Kidney epithelial cell (primary cell): ENCODE measurements at places on chromosomes 1 and 21.

DNA sequence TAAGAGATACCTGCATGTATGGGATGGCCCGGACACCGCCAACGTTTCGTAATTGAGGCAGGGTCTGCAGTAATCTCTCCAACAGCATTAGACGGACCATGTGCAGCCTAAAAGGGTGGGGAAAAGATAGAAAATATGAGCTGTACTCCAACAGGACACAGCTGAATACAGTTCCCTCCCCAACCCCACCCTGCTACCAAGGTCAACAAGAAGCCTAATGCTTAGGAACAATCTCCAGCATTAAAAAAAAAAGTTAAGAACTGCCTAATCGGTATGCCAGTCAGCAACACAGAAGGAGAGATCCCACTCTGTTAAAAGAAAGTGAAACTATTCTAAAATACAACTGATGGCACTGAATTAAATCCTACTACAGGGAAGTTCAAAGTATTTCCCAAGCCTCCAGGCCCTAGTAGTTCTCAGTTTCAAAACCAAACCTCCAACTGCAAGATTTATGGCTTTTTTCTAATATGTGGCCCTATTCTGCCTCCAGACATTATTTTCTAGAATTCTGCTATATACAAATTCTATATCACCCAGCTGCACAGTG is 81.0 kb downstream of the UBR4 start:
- DNase-seq: no peak

DNA sequence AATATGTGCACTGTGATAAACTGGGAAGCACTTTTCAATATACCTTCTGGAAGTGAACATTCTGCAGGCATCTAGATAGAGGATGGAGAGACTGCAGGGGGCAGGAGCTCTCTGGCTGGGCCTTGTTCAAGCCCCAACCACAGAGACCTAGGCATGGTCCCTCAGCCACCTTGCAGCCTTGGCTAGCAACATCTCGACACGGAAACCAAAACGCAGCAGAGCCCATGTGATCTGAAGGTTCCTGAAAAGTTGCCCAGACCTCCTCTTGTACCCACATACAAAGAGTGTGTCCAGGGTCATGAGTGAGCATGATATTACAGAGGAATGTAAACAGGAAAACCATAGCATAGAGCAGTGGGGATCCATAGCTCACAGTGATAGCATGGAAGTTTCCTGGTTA is 33.1 kb upstream of the SAMD11 start:
- no peak for DNase-seq

GRCh38 chr1:66395202-66396061 is 138.5 kb upstream of the SGIP1 start:
- DNase-seq: no peak

DNA sequence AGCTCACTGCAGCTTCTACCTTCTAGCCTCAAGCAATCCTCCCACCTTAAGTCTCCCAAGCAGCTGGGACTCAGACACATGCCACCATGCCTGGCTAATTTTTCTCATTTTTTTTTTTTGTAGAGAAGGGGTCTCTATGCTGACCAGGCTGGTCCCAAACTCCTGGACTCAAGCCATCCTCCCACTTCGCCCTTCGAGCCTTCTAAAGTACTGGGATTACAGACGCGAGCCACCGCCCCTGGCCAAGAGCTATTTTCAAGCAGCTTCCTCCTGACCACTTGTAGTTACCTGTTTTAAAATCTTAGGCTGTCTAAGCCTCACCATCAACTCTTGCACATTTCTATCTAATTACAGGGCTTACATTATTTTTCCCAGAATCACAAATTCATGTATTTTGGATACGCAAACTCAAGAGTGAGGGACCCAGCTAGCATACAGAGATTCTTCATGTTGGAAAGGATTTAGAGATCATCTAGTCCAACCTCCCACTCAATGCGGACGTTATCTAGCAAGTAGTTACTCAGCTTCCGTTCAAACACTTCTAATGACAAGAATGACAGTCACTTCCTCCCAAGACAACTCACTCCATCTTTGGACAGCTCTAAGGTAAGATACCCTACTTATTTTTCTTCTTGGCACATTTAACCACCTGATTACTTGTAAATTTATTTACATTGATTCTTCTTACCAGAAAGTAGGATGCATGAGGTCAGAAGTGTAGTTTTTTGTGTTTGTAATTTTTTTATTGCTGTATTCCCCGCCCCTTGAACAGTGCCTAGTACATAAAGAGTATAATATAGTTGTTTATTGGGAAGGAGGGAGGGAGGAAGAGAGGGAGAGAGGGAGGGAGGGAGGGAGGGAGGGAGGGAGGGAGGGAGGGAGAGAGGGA is 65.4 kb downstream of the LUZP1 start:
- DNase-seq: no peak

- DNase-seq: no peak
Observed at GRCh38 chr1:201011616-201012015, 11.9 kb downstream of the KIF21B start.
